ENCODE measurements at places on chromosomes 1 and 21.

DNA sequence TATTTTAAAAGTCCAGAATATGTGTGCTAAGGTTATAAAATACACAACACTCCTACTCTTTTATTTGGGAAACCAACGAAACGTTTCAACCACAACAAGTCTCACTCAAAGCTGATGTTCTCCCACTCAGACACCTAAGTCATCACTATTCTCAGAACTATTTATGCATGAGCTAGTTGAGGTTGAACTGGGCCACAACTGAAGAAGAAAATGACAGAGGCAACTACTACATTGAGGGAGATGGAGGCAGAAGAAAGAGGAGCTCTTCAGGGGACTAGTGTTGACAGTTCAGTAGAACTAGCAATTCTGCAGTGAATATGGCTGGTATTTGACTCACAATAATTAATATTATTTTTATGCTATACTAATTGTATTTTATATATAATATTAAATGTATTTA is 198.2 kb downstream of the SEC16B start:
- DNase-seq = no peak

DNA sequence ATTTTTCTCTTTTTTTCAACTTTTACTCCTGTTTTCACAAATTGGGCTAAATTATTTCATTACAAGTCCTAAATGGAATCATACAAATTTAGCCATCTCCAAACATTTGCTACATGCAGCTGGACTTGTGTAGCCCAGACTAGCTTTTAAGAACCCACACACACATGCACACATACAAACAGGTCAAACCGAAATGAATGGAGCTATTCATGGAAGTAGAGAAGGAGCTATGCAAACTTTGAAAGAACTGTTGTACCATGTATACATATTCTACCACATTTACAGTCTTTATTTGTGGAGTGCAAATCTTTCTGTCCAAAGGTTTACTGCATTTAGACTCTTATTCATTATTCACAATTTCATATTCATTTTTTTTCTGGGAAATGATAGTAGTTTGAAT is 189.1 kb upstream of the RNPC3 start:
- no peak for DNase-seq

GRCh38 chr1:9248341-9249262 is 14.0 kb downstream of the H6PD start:
- DNase-seq = no peak

DNA sequence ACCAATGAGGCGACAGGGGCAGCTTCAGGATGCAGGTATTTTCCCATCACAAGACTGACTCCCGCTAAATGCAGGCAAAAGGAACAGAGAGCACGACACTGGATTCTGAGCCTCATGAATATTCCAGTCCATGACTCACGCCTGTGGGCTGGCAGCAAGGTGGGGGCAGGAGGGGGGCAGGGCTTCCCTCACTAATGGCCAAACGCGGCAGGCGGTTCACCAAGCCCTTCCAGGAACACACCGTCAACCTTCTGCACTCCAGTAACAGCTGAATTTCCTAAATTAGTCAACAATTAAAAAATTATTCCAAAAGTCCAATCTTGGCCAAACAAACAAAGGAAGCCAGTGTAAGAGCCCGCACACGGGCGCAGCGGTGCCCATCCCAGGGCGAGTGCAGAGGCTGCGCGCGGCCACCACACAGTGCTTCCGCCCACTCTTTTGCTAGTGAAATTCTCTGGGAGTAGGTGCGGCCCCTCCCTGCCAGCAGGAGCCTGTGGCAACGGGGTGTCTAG is 12.5 kb upstream of the GPR153 start:
- peak; percentile 14 for DNase-seq

- DNase-seq = no peak
Observed at GRCh38 chr1:221405146-221405545, 336.7 kb downstream of the DUSP10 start.

- DNase-seq = no peak
Observed at GRCh38 chr1:170133766-170134495, 11.8 kb upstream of the NTMT2 start.

GRCh38 chr1:111441573-111442192 is 7.4 kb downstream of the WDR77 start:
- DNase-seq = no peak

- no peak for DNase-seq
Observed at GRCh38 chr1:157245823-157246222, 107.6 kb upstream of the ETV3 start.

DNA sequence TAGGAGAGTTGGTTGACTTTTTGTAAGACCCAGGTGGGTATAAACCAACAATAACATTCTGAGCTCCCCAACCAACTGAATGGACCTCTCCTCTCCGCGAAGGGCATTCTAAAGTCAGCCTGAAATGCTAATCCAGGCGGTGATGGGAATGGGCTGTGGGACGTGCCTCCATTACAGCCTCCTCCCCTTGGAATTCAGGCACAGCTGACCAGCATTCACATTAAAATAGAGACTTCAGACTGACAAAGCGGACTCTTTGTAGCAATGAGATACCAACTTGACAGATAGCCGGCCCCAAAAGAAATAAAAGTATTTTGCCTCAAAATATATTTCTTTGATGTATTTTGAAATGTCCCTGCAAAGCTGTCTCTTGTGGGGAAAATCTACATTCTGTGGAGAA is 101.7 kb downstream of the KIF26B start:
- DNase-seq = no peak

DNA sequence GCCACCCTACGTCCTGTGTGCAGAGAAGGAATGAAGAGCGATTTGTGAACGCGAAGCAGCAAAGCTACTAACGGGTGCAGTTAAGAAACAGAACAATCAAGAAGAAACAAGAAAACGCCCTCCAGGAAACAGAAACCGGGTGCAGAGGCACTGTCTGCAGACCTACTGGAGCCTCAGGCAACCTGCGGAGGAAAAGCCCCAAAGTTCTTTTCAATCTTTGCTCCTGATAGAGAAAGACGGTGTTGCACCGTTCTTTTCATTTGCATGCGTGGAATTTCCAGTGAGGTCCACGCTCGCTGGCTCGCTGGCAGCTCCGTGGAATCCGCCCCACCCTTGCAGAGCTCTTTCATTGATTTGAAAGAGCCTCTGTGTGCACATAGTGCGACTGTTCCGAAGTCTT is 37.0 kb upstream of the PDE9A start:
- no peak for DNase-seq

- DNase-seq = no peak
Observed at GRCh38 chr1:209431813-209432442, 151.6 kb upstream of the CAMK1G start.

GRCh38 chr1:90045853-90046563 is 51.1 kb downstream of the ZNF326 start:
- DNase-seq = peak; percentile 9

- DNase-seq = peak; percentile 8
Observed at GRCh38 chr1:51607681-51608095, 9.2 kb upstream of the OSBPL9 start.

DNA sequence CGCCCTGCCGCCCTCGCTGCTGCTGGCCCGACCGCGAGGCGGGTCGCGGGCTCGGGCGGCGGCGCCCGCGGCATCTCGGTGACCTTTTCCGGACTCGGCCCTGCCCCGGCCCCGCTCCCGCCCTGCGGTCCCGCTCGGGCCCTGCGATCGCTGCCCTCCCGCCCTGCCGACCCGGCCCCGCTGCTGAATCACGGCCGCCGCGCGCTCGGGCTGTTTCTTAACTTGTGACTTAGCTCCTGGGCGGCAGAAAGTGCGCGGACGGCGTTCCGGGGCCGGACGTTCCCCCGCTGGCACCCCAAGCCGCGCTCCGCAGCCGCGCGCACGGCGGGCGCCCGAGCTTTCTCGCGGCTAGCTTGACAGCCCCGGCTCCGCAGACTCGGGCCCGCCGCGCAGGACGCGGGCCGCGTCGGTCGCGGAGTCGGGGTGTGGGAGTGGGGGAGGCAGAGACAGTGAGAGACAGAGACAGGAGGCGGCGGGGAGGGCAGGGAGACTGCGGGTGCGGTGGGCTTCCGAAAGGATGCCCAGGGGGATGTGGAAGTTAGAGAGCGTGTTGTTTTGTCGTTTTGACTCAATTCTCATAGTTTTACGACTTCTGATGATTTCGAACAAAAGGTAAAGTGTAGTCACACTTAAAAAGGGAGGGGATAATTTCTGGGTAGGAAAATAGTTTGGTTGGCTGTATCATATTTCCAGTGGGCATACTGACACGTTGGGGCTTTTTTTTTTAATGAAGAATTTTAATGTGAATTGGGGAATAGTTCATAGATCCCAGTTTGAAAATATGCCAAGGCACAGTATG is 49.8 kb downstream of the PRDM2 start:
- no peak for DNase-seq

GRCh38 chr1:214418391-214418790 is 133.0 kb downstream of the PTPN14 start:
- no peak for DNase-seq

GRCh38 chr1:237219751-237220642 is 178.0 kb downstream of the RYR2 start:
- DNase-seq = no peak

GRCh38 chr1:50474859-50475809 is 51.9 kb upstream of the DMRTA2 start:
- no peak for DNase-seq

GRCh38 chr1:99886179-99886578 is 36.0 kb downstream of the AGL start:
- no peak for DNase-seq

DNA sequence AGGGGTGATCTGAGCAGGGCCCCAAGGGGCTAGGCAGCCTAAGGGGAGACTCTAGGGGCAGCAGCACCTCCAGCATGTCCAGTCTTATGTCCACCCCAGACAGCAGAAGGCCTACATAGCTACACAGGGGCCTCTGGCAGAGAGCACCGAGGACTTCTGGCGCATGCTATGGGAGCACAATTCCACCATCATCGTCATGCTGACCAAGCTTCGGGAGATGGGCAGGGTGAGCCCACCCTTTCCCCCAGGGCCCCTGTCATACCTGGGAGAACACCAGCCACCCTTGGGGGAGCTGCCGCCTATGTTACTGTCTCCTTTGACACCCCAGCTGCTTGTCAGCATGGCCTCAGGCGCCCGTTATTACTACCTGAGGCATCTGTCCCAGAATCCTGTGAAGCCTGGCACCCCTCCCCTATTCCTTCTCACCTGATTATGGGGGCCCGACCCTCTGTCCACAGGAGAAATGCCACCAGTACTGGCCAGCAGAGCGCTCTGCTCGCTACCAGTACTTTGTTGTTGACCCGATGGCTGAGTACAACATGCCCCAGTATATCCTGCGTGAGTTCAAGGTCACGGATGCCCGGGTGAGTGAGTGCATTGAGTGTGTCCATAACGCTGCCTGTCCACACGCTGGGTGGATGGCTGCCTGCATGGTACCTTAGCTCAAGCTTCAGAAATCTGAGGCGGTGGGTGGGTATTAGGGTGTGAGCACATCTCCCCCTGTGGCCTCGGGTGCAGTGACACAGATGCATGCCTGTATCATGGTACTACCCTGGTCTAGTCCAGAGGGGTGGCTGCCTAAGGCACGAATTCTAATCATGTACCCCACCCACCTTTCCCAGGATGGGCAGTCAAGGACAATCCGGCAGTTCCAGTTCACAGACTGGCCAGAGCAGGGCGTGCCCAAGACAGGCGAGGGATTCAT is 29.7 kb upstream of the KDM4A start:
- DNase-seq = no peak

DNA sequence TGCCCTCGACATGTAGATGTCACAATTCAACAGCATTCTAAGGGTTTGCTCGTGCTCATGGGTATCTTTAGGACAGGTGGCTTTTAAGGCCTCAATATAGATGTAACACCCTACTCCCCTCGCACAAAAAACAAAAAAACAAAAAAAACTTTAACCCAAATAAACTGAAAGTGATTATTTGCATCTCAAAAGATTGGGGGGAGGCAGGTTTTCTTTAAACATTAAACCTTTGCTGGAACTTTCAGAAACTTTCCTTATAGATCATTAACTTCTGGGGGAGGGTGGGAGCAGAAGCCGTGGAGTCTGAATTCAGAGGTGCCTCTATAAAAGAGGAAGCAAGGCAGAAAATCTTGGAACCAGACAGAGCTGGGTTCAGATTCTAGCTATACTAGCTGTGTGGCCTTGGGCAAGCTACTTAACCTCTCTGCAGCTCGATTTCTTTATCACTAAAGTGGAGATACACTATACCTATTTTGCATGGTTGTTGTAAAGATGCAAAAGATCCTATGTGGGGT is 3.2 kb upstream of the KIAA1614 start:
- DNase-seq = no peak

GRCh38 chr1:67850611-67851075 is 17.4 kb upstream of the GNG12 start:
- peak; percentile 78 for DNase-seq

- DNase-seq = peak; percentile 60
Observed at GRCh38 chr21:16420031-16420724, 690.4 kb downstream of the USP25 start.

- DNase-seq = no peak
Observed at GRCh38 chr21:16179773-16180172, 450.0 kb downstream of the USP25 start.

GRCh38 chr1:234545517-234546386 is 64.2 kb downstream of the IRF2BP2 start:
- DNase-seq = no peak

DNA sequence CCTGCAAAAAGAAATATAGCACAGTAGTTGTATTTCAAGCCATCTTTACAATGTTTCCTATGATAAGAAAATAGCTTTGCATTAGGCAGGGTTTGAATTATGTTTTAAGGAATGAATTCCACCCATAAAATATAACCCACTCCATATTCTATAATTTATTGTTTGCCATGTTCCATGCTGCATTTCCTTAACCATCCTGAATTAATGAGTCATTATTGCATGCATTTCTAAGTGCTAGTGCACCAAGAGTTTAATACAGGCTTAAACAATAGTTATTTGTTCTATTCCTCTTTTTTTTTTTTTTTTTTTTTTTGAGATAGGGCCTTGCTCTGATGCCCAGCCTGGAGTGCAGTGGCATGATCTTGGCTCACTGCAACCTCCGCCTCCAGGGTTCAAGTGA is 45.2 kb downstream of the MIGA1 start:
- no peak for DNase-seq

- no peak for DNase-seq
Observed at GRCh38 chr21:42481169-42481568, 14.9 kb downstream of the RSPH1 start.

- DNase-seq = no peak
Observed at GRCh38 chr1:93111561-93111960, 32.5 kb downstream of the MTF2 start.

DNA sequence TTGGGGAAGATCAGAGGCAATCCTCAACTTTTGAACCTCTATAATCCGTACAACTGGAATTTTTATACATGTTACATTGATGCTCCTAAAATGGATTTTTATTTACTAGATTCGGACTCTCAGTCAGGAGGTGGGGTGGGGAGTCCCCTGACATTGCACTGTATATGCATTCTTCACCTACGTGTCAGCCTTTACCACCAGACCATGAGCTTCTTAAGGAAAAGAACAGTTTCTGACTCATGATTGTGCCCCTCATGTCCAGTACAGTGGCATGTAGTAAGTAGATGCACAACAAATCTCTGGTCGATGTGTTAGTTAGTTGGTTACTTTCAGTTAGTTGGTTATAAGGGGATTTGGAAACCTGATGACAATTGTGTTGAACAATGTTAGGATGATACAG is 15.4 kb downstream of the LPAR3 start:
- DNase-seq = no peak

DNA sequence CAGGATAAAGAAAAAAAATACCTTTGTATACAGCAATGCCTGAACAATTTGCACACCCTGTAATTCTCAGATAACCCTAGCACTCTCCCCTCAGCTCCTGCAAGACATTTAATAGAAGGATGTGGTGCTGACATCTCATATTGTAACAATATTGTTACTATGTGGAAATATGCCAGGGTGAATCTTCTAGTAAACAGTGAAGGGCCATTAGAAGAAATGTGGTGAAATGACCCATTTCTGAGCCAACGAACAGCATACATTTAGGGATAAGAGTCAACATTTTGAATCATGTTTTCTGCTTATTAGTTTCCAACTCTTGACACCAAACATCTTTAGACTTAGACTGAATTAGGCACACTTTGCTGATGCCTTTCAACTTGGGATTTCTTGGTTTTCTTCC is 188.2 kb downstream of the KAZN start:
- no peak for DNase-seq

All from fibroblast of the conjunctiva (primary cell).